ENCODE measurements at places on chromosomes 16 and 17. TPM values are rescaled to one million over a fixed set of nuclear protein-coding genes. Genes with fewer than 3 reads are reported as not detected.

The MPV17L gene
- 0.13 TPM for total RNA-seq

The LPCAT2 gene
- total RNA-seq, result 5.9 TPM

The COG7 gene
- total RNA-seq, result 7.6 TPM

The SLC38A8 gene
- not detected for total RNA-seq

The MLKL gene
- 9.6 TPM for total RNA-seq

The GNAO1 gene
- total RNA-seq, result not detected

The MT1G gene
- total RNA-seq, result not detected

The CA7 gene
- not detected for total RNA-seq

The USP43 gene
- total RNA-seq, result 0.13 TPM

The RNF112 gene
- 0.25 TPM for total RNA-seq

The CIBAR2 gene
- total RNA-seq, result not detected

The SPAG7 gene
- total RNA-seq, result 45.4 TPM

The CD300A gene
- not detected for total RNA-seq

The CBFA2T3 gene
- total RNA-seq, result not detected

The CORO6 gene
- 1.3 TPM for total RNA-seq

The ARSG gene
- 1.5 TPM for total RNA-seq

The KIF2B gene
- total RNA-seq, result not detected

The CKLF gene
- total RNA-seq, result 84.0 TPM

The DUS2 gene
- total RNA-seq, result 22.5 TPM

The TMEM204 gene
- 158 TPM for total RNA-seq

The GUCY2D gene
- not detected for total RNA-seq

The GLOD4 gene
- total RNA-seq, result 40.0 TPM

Measured in dermis microvascular lymphatic vessel endothelial cell (primary cell).